HCT116 (cell line): ENCODE measurements at places on chromosomes 6 and 20. TPM values are rescaled to one million over a fixed set of nuclear protein-coding genes. Genes with fewer than 3 reads are reported as not detected.

ABRACL gene
- 47.4 TPM for total RNA-seq

EDN1 gene
- total RNA-seq: 0.22 TPM

TPBG gene
- 28.4 TPM for total RNA-seq

DNA sequence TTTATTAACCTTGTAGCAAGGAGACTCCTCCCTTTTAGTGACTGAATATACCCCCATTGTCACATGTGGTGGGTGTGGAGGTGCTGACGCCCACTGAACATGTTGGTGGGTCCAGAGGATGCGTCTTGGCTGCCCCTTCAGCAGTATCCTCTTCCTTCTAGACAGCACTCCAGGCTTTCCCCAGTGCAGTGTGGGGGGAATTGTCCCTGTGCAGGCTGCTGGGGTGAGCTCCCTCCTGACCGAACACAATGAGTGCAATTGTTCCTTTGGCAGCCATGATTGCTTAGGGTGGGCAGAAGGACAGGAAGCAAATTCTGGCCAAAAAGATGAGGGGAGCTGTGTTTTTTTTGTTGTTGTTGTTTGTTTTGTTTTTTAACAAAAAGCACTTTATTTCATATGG is 209.3 kb upstream of the PDE10A start:
- no peak overlapping the region for H3K4me3 ChIP-seq
- H3K36me3 ChIP-seq: no peaks in the 10 kb centered on the region
- peaks cover 13% of the 10 kb centered on the region for H3K27me3 ChIP-seq
- no peak for DNase-seq
